SK-N-DZ (cell line): ENCODE measurements at places on chromosomes 4 and X.

- DNase-seq, result no peak
These were observed 107.6 kb upstream of the BMP3 start for GRCh38 chr4:80922941-80923340.

DNA sequence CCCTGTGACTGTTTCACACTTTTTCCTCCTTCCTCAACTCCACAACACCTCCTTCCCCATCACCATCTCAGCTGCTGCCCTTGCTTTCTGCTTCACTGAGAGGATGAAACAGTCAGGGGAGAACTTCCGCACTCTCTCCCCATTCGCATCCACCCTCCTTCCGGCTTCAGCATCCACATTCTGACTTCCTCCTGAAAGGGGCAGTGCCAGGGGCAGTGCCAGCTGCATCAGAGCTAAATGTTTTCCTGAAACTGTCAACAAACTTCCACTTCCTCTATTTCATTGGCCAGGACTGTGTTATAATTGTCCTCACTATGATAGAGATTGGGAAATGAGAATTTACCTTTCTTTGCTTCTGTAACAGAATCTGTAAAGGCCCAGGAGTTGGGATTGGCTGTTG is 18.2 kb upstream of the RASL11B start:
- no peak for DNase-seq

- DNase-seq, result no peak
These were observed 627 bp downstream of the CDKN2AIP start for GRCh38 chr4:183445097-183445428.

- no peak for DNase-seq
These were observed 91.9 kb upstream of the PPP1R2C start for GRCh38 chrX:42869659-42870476.
